Spleen (tissue), 13 donors: ENCODE measurements at places on chromosomes 2 and 18.
A peak's percentile ranks its signal among the peaks of the same experiment; 100 is the strongest.

DNA sequence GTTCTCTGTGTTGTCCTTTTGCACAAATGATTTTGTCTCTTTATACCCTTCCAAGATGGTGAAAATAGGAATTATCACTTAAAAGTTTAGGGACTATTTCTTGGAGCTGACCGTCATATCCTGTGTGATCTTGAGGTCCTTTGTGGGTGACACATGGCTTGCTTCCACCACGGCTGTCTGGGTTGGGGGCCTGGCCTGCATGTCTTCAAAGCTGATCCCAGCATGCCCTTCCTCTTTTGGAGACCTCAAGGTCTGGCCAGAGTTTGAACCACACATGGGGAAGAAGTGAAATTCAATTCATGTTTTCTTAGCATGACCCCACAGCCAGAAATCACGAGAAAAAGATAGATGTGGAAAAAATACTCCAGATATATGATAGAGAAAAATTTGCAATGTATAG, 14.0 kb downstream of the SFTPB start:
- DNase-seq: no peak

- no peak for DNase-seq
Observed at GRCh38 chr2:208466920-208467298, 60.3 kb downstream of the PTH2R start.

DNA sequence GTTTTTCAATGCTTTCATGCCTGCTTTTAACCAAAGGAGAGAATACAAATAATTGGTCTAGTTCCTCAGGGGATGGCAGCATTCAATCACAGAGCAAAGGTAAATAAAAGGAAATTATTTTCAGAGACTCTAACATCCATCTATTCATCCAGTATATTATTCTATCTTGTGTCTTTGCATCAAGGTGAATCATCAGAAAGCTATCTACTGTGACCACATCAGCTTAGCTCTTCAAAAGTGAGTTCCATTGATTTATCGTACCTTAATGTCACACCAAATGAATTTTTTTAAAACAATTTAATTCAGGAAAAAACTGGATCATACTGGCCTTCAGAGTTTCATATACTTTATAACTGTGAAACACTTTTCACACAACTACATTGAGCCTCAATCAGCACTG, 66.1 kb downstream of the CHN1 start:
- no peak for DNase-seq

DNA sequence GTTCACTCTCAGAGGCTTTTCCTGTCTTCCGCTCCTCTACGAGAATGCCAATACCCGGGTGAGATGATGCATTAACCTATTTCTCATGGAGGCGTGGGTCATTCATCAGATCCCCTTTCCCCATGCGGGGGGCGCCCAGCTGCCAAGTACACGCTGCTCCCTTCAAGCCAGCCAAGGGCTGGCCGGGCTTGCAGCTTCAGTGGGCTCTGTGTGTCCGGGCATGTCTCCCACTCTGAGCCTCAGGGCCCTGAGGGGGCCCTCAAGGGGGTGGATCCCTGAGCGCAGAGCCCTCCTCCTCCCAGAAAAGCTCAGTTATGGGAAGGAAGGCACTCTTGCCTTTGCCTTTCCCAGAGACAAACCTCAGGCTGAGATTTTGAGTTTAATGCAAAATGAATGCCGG, 431.8 kb upstream of the MYT1L start:
- peak; percentile 58 for DNase-seq

DNA sequence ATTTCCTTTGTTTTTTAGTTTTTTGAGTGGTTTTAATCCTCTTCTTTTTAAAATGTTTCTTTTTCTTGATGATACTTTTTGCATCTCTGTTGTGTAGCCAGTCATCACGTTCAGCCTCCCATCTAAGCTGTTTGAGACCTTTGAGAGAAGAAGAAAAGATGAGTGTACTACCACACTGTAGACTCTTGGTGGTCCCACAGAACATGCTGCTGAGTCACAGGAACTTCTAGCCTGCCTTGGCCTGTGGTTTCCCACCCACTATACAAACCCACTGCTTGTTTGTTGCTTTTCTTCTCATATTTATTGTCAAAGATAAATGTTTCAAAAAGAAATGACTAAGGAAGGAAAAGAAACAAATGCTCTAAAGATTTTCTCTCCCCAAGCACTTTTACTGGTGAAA, 5.5 kb downstream of the CEBPZOS start:
- DNase-seq: no peak
